ENCODE measurements at places on chromosomes 4 and X.
A peak's percentile ranks its signal among the peaks of the same experiment; 100 is the strongest.

DNA sequence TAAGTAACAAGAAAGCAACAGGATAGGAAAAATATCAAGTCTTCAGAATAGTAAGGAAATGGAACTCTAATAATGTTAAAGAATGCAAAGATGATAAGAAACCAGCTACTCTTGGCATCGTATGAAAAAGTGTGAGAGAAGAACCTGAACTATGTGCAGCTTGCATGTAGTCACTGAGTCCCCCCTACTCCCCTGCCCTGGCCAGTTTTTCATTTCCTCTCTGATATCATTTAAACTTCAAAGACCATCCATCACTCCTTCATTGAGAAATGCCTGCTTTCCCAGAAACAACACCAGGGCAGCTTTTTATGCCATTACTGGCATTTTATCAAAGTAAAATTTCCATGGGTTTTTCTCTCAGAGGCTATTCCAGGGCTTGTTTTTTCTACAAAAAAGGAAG is 28.1 kb downstream of the INPP4B start:
- no peak for DNase-seq

DNA sequence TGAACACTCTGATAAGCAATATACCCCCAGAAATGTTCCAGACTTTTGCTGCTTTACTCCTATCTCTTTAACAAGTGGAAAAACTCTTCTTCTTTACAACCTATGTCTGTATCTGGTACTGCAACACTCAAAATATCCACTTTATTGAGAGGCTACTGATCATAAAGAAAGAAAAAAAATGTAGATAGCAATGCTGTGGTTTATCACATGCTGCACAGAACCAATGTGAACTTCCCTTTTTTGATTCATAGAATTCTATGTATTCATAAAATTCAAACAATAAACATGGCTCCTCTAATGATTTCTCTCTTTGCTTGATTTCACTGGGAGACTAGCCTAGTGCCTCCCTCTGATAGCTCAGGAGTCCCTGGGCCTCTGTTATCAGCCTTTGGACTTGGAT is 223.5 kb downstream of the ZNF674 start:
- DNase-seq, result no peak

DNA sequence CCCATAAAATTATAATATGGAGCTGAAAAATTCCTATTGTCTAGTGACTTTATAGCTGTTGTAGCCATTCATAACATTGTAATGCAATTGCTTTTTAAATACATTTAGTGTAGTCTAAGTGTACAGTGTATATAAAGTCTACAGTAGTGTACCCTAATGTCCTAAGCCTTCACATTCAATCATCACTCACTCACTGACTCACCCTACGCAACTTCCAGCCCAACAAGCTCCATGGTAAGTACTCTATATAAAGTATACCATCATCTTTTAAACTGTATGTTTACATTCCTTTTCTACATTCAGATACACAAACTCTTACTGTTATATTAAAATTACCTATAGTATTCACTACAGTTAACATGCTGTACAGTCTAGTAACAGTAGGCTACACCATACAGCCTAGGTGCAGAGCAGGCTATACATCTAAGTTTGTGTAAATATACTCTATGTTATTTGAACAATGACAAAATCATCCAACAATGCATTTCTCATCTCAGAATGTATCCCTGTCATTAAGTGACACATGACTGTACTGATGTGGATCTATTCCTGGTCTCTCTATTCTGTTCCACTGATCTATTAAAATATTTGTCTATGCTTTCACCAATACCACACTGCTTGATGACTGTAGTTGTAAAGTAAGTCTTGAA is 33.7 kb downstream of the CLOCK start:
- DNase-seq, result no peak

GRCh38 chr4:169068423-169068822 is 58.4 kb upstream of the CBR4 start:
- no peak for DNase-seq

DNA sequence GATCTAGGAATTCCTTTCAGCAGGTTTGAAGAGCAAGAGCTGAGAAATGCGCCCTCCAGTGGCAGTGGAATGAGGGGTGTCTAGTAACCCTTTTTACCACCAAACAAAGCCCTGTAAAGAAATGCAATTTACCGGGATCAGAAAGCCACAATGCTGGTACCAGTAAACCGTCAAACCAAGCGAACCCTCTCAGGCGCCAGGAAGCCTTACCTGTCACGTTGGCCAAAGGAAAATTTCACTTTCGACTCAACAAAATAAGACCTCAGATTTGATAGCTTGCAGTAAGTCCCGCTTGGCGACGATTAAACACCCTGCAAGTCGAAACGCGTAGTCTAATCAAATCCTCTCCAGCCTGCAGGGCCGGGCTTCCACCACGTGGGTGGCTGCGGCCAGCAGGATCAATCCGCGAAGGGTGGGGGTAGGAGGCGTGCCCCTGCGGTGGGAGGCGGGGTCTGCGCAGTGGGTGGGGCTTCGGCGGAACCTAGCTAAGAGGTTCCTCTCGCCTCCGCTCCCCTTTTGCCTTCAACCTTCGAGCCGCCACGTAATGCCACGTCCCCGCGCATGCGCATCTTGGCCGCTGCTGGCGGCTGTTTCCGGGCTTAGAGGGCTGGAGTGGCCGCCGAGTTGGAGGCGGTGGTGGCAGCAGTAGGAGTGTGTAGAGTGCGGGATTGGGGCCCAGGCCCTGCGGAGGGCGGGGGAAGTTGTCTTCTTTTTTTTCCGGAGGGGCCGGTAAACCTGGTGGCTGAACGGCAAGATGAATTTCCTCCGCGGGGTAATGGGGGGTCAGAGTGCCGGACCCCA is at the start of gene USO1:
Gene USO1 (plus strand): TSS at position 512 of the 801 bp plus-strand sequence. CDS start 243 bp downstream, at position 755.
- peak; percentile 98 for DNase-seq

DNA sequence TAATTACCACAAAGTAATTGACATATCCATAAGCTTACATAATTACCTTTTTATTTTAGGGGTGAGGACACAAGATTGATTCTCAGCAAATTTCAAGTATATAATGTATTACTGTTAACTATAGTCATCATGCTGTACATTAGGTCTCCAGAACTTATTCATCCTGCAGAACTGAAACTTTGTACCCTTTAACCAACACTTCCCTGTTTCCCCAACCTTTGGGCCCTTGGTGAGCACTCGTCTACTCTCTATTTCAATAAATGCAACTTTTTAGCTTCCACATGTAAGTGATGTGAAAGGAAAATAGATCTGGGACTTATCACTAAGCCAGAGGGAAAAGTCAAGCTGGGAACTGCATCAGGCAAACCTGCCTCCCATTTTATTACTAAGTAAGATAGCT is 33.6 kb upstream of the CCNG2 start:
- DNase-seq, result no peak

DNA sequence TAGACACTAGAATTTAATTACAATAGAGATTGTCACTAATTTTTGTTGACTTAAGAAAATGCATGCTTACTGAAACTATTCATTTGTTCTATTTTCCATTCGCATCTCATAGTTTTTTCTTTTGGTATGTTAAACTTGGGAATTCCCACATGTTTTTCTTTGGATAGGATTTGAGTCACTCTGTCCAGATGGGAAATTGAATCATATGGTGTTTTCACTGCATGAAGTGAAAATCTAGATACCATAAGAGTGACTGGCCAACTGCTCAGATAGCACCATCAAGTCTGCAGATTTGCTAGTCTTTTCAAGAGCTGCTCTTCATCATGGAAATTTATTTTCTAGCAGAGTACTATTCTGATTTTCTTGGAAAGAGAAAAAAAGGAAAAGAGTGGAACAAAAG is 172.6 kb downstream of the FAM47B start:
- no peak for DNase-seq

DNA sequence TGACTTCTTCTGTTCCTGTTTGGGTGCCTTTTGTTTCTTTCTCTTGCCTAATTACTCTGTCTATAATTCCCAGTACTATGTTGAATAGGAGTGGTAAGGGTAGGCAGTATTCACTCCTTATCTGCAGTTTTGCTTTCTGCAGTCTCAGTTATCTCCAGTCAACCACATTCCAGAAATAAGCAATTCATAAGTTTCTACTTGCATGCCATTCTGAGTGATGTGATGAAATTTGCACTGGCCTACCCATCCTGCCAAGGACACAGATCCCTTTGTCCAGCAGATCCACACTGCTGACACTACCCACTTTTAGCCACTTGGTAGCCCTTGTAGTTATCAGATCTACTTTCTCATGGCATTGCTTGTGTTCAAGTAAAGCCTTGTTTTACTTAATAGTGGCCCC is 971.6 kb upstream of the INTU start:
- DNase-seq, result no peak

GRCh38 chr4:762211-763190 is 56.9 kb downstream of the PCGF3 start:
- DNase-seq, result no peak

- no peak for DNase-seq
Measured at GRCh38 chr4:7816771-7817170, 122.9 kb downstream of the AFAP1 start.

GRCh38 chr4:127055357-127055756 is 577.4 kb upstream of the INTU start:
- DNase-seq, result peak; percentile 16

- peak; percentile 75 for DNase-seq
Measured at GRCh38 chrX:77785486-77786364, at the start of gene ATRX. ATRX (minus strand) TSS chrX:77786216; CDS start chrX:77786001, 215 bp downstream.

- peak; percentile 26 for DNase-seq
Measured at GRCh38 chrX:19955306-19955705, 35.6 kb downstream of the BCLAF3 start.

- no peak for DNase-seq
Measured at GRCh38 chrX:152845618-152846240, 14.9 kb downstream of the NSDHL start.

DNA sequence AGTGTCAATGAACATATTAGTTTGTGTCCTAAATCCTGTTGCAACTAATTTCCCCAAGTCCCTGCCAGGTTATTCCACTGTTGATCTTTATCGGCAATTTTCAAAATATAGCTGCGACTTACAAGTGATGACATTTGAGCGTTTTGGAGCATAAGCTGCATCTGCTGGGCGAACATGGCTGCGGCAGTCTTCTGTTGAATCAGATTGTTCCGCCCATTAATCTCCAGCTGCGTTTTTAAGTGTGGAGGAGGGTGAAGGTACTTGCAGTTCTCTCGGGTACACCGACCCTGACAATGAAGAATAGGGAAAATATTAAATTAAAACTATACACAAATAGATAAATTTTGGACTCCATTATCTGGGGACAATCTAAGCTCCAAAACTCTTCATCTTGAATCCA is 82.7 kb downstream of the MBNL3 start:
- DNase-seq, result no peak
